ENCODE measurements at places on chromosomes 1 and 21.

DNA sequence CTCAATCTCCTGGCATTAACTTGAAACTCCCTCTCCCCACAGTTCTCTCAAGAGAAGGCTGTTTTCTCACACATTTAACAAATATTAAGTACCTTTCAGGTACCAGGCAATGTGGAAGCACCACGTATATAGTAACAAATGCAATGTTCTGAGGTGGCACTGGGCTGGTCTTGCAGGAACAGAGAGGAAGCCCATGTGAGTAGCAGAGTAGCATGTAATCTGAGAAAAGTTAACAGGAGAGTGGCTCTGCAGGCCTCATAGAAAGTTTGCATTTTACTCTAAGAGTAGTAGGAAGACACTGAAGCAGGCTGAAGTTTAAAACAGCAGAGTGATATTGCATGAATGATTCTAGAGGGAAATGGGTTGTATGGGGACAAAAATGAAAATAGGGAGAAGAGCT is 21.0 kb downstream of the ZNF281 start:
- no peak for DNase-seq

DNA sequence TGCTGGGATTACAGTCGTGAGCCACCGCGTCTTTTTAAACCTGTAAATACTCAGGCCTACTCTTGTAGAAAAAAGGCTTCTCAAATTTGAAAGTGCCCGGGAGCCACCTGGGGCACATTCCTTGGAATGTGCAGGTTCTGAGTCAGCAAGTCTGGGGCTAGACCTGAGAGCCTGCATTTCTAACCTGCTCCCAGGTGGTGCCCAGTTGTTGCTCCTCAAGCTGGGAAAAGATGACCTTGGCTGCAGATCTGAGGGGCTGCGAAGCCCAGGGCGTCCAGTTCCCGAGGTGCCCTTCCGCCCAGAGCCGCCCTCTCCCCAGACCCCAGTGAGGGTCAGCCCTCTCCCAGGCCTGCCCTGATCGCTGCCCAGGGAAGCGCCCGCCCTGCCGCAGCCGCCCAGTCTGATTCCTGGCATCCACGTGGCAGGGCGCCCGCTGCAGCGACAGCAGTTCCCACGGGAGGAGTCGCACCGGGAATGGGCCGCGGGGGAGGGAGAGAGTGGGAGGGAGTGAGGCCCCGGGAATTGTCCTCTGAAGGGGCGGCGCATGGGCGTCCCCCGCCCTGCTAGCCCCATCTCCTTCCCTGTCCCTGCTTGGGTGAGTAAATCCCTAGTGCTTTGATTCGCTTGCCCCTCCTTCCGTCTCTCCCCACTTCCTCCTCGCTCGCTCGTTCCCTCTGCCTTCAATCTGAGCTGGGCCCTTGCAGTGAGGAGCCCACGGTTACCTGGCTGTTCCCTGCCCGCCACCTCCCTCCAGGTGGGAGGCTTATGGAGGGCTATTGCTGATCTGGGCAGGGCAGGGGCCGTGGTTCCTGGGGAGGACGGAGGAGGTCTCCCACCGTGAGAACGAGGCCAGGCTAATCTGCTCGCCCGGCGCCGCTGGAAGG is 18.8 kb upstream of the TENT5B start:
- DNase-seq, result peak; percentile 67

DNA sequence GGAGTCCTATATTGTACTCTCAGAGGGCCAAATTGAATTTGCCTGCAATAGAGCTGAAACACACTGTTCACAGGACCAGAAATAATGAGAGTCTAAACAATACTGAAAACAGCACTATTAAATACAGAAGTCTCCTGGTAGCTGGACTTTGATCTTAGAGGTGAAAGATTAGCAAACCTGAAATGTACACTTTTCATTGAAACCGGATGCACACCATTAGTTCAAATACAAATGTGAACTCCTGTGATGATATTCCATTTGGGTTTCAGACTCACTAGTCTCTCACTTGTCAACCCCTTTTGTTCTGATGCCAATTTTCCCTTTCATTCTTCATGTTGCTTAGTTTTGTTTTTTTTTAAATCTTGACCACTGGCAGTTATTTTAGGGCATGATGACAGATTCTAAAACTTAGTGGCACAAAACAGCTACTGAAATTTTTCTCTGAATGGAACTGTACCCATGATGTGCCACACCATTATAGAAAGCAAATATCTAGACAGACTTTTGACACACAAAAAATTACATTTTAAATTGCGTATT is 5.9 kb upstream of the TNFSF4 start:
- DNase-seq, result no peak

GRCh38 chr1:26289158-26290059 is 9.5 kb downstream of the SH3BGRL3 start:
- DNase-seq, result peak; percentile 97
